Stimulated activated CD8-positive, alpha-beta memory T cell treated with anti-CD3 and anti-CD28 coated beads, Interleukin-4, amount 100 ng/mL, for 48 hours (primary cell): ENCODE measurements at places on chromosomes 1 and 21.

DNA sequence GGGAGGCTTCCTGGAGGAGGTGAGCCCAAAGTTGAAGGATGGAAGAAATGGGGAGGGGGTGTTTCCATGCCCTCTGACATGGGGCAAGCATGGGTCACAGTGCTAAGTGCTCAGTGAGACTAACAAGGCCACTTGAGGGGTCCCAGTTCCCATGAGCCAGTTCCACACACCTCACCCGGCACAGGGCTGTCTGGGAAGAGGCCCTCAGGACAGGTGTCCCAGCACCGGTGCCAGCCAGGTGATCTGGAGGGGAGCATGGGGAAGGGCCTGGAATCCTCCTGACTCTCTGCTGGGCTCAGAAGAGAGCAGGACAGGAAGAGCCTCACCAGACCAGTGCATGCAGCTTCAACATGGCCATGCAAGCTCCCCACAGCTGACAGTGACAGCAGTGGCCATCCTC, 294.7 kb upstream of the VAMP3 start:
- no peak for DNase-seq

- no peak for DNase-seq
Observed at GRCh38 chr21:20998456-20998789, 214 bp downstream of the NCAM2 start.

GRCh38 chr1:15753776-15754175, 4.8 kb upstream of the FBLIM1 start:
- no peak for DNase-seq

GRCh38 chr1:154745286-154745731, 124.8 kb downstream of the KCNN3 start:
- DNase-seq, result peak; percentile 61

DNA sequence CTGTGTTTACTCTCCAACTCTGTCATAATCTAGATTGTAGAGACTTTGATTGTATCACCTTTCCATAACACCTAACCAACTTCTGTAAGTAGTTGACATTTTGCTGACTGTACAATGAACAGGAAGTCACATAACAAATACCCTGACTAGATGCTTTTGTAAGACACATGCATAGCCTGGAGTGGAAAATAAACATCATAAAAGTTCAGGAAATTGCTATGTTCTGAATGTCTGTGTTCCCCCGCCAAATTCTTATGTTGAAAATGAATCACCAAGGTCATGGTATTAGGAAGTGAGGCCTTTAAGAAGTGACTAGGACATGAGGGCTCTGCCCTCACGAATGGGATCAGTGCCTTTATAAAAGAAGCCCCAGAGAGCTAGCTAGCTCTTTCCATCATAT, 40.4 kb upstream of the ZSWIM5 start:
- no peak for DNase-seq

- no peak for DNase-seq
Observed at GRCh38 chr1:39673215-39673614, 1.3 kb upstream of the NT5C1A start.

GRCh38 chr1:147700042-147701006, 30.0 kb upstream of the ACP6 start:
- DNase-seq, result peak; percentile 61
